ENCODE measurements at places on chromosomes 1 and 21.
A peak's percentile ranks its signal among the peaks of the same experiment; 100 is the strongest.

DNA sequence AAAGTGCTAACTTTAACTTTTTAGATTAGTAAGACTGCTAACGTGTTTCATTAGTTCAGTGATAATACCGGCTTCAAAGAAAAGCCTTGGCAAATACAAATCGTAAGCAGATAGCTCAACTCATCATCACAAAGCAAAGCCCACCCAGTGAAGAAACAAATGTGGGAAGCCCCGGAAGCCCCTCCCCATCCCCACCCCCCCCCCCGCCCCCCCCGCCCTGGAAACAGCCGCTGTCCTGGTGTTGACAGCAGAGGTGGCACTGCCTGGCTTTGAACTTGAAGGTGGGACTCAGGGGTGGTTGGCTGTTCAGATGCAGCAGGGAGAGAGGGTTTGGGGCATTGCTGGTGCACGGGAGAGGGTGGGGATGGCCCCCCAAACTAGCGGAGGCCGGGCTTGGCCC is 14.1 kb downstream of the PDXK start:
- DNase-seq: no peak

DNA sequence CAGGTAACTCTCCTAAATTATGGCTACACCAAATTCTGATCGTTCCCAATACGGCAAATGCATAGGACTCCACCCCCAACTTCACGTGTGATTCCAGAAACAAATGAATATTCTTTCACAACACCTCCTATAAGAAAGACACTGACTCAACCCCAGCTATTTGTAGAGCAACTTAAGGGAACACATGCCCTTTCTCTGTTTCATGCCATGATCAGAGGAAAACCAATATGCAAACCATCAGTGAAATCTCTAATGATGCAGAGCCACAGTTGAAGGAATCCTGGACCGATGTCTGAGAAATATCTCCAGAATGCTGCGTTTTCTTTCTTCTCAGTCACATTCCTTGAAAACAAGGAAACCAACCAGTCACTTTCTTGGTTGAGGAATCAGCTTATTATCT is 164.2 kb upstream of the PTBP2 start:
- no peak for DNase-seq

GRCh38 chr1:57172040-57172439 is 206.2 kb upstream of the C8B start:
- DNase-seq: no peak

- no peak for DNase-seq
Measured at GRCh38 chr1:151840421-151840820, 801 bp upstream of the C2CD4D start.

DNA sequence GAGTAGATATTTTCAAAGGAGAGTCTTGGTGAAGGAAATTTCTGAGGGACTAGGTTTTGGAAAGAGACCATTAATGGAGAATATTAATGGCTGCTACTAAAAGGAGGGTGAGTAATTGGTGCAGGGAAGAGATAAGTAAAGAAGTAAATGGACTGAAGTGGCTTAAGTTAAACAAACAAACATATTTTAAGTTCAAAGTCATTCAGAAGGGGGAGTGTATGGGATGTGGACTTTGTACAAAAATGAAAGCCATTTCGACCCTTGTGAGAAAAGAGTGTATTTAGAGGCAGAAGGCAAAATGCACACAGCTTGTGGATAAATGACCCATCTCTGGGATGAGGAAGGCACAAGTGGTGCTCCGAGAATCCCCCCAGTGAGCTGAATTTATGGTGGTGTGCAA is 171.7 kb downstream of the BACH1 start:
- no peak for DNase-seq

DNA sequence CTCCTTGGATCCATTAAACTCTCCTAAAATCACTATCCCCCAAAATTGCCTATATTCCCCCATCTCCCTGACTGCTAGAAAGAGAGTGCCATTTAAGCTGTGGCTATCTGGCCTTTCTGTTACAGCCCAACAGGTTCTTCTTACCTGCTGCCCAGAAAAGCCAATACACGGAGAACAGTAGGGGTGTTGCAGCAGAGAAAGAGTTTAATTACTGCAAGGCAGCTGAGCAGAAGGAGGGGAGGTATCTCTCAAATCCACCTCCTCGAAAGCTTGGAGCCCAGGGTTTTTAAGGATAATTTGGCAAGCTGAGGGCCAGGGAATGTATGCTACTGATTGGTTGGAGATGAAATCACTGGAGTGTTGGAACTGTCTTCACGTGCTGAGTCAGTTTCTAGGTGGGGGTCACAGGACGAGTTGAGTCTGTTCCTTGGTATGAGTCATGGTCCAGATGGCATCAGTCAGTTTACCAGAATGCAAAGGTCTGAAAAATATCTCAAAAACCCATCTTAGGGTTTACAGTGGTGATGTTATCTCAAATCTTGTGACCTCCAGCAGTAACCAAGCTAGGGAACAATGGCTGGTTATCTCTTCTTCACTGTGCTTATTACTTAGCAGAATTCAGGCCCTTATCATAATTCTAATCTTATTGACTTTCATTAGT is 89.8 kb downstream of the SMYD3 start:
- DNase-seq: no peak

GRCh38 chr1:240765732-240766363 is 153.9 kb upstream of the GREM2 start:
- DNase-seq: no peak

- peak; percentile 69 for DNase-seq
Measured at GRCh38 chr1:228197555-228198147, 10.2 kb upstream of the OBSCN start.

DNA sequence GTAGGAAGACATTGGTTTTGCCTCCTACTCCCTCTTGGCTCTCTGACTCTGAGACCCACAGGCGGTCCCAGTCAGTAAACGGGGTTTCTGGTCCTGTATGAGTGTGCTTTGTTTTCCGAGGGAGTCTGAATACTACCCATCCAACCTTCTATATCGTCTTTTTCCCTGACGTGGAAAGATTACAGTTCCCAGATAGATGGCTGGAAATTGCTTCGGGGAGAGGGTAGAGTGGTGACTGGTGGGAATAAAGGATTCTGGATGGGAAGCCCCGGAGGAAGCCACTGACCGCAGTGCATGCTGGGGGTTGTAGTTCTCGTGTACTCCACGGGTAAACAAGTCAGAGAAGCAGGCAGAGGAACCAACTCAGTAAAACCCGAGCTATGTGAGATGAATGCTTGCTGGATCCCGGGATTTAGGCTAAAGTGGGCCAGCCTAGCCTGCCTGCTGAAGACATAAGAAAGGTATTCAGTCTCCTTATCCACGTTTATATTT is 66.2 kb upstream of the IRF2BP2 start:
- peak; percentile 69 for DNase-seq

GRCh38 chr1:162876751-162877150 is 15.8 kb upstream of the CCDC190 start:
- no peak for DNase-seq

GRCh38 chr21:44259082-44259705 is 2.5 kb downstream of the DNMT3L start:
- DNase-seq: no peak

- no peak for DNase-seq
Measured at GRCh38 chr1:219432191-219432606, 180.7 kb downstream of the ZC3H11B start.

DNA sequence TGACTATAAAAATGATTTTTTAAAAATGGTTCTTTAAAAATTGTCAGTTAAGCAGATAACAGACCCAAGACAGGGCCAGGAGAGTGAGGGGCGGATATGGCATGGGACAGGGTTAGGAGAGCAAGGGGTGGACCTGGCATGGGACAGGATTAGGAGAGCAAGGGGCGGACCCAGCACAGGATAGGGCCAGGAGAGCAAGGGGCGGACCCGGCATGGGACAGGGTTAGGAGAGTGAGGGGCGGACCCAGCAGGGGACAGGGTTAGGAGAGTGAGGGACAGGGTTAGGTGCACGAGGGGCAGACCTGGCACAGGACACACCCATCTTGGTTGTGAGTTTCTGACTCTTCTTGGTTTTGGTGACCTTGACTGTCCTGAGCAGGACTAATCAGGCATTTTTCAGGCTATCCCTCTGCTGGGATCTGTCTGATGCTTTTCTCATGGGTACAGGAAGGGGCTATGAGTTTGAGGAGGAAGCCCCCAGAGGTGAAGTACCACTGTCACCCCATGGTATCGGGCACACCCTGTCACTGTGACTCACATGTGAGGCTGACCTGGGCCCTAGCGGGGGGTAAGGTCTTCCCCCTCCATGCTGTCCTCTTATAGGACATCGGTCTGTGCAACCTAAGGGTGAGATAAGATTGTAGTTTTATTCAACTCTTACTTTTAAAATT is 159.0 kb upstream of the COL6A1 start:
- DNase-seq: no peak

DNA sequence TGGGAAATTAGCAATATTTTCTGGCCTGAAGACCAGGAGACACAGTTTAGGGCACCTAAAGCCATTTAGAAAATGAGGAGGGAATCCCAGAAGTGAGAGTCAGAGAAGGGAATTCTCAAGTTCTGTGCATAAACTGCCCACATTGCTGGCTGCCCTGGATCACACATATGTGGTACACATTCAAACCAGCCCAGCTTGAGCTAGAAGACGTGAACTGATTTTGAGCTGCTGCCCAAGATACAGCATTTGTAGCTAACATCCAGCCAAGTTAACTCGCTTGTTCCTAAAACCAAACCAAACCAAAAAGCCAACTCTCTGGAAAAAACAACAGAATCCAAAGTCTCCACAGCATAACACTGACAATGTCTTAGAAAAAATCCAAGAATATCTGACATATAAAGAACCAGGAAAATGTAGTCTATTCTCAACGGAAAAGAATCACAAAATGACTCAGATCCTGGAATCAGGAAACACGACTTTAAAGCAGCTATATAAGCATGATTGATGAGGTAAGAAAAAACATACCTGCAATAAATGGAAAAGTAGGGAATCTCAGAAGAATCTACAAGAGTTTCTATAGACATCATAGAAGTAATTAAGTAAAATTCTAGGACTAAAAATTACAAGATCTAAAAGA is 18.2 kb upstream of the QSOX1 start:
- no peak for DNase-seq

- DNase-seq: no peak
Measured at GRCh38 chr1:23436520-23437354, 12.2 kb upstream of the TCEA3 start.

DNA sequence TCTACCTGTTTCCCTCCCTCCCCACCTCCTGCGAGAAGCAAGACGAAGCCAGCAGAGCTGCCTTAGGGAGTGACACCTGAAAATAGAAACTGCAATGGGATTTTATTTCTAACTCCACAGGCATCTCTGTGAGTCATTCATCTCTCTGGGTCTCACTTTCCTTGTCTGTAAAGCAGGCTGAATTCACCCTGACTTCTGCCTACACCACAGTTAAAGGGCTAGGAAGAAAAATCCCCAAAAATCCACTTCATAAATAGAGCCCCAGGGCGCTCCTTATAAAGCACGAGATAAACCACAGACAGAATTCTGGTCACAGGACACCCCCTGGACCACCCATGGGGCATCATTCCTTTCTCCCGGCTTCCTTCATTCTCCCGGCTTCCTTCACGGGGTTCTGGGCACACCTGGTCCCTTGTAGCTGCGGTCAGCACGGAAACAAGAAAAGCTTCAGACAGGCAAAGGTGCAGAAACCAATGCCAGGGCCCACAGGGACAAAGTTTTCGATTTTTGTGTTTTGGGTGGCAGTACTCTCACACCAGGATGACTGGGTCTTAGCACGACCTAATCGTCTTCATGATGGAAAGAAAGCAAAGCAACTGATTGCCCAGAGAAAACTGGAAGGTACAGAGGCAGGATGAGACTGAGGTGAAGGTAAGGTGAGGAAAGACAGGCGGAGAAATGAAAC is 2.8 kb upstream of the H6PD start:
- DNase-seq: peak; percentile 56

DNA sequence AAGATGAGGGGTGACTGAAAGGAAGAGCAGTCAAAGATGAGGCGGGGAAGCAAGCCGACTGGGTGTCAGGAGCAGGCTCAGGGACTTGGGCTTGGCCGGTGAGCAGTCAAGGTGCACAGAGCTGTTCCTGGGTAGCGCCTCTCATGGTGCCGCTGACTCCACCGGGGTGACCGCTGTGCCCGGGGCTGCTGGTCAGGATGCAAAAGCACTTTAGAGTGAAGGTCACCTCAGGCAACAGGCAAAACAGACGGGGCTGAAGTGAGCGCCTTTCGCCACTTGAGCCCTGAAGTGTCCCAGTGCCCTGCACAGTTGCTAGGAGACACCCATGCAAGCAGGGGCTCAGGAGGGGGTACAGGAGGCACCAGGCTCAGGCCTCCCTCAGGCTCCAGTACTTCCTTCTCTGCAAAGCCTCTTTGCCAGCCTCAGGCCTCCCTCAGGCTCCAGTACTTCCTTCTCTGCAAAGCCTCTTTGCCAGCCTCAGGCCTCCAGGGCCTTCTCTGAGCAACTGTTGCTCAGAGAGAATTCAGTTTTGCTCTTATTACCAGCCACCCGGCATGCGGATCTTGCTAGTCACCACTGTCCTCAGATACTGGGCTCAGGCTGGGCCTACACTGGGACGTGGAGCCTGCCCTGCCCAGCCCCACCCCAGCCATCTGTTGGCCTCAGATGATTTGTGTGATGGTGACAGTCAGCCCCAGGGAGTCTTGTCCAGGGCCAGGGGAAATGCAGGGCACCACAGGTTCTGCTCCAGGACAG is 99.7 kb upstream of the IRF2BP2 start:
- DNase-seq: no peak

GRCh38 chr1:178619042-178619927 is 105.8 kb upstream of the RALGPS2 start:
- DNase-seq: no peak

DNA sequence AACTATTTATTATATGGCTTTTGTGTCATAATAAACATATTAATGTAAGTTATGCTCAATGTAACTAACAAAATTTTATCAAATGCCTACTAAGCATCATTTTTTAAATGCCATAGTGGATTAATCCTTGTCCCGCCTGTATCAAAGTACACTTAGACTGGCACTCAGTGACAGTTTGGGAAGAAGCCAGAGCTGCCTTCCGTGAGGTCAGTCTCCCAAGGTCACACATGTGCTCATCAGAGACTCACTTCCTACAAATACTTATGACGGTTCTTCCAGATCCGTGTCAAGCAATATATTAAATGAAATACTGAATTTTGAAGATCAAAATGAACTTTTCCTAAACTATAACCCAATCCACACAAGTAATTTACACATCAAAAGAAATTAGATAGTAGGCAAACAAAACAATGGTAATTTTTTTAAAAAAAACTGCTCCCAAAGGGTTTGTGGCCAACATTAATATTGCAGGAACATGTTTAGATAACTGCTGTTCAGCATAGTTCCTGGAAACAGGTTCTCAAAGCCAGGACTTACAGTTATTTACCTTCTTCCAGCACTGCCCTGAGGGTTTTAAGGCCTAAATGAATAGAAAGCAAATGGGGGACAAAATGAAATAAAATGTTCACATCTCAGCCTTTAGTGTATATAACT is 27.2 kb downstream of the WLS start:
- DNase-seq: no peak

GRCh38 chr1:32221980-32222755 is at the start of the genes EIF3I and TMEM234:
Gene EIF3I (plus strand): TSS chr1:32222407. CDS start chr1:32222442, 35 bp downstream.
Gene TMEM234 (minus strand): TSS chr1:32222353. CDS start chr1:32222322, 31 bp downstream.
- DNase-seq: peak; percentile 87

Data from gastrocnemius medialis (tissue), 4 donors.